ENCODE measurements at places on chromosomes 12 and 14.
A peak's percentile ranks its signal among the peaks of the same experiment; 100 is the strongest.

DNA sequence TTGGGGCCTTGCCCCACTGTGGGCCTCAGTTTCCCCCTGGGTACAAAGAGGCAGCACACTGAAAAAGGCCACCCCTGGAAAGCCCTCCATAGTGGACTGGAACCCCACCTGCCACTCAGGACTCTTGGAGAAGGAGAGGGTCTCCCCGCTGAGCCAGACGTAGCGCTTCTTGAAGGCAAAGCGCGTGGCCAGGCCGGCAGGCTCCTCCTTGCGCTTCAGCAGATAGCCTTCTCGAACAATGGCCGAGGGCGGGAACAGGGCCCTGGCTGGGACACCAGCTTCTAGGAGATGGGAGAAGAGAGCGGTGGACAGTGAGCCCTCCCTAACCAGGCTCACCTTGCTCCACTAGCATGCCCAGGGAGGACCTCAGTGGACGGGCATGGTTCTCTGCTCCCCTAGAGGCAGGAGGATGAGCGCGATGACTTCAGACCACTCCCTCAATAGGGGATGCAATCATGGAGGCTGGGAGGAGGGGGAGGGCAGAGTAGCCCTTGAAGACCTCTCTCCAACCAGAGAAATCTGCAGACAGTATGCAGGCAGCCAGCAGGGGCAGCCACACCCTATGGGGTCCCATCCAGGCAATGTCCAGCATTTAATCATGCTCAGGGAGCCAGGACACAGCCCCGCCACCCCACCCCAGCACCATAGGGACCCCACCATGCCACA is 29.8 kb downstream of the RASAL1 start:
- no peak for DNase-seq

- no peak for DNase-seq
Measured at GRCh38 chr14:28301179-28301578, 465.4 kb upstream of the FOXG1 start.

- no peak for DNase-seq
Measured at GRCh38 chr12:53733051-53733806, 6.0 kb upstream of the CALCOCO1 start.

DNA sequence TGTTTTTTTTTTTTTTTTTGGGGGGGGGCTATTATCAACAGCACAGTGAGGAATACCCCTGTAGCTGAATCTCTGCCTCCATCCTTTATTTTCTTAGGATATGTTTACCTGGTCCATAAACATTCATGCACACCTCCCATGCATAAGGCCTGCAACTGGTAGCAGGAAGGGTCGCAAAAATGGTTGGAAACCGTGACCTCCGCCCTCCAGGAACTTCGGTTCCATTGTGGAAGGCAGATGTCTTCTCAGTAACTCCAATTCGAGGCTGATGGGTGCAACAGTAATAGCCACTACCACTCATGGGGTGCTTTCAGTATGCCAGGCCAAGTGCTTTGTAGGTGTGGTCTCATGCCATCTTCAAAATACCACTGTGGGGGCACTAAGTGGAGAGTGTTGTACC is 40.2 kb downstream of the ACACB start:
- DNase-seq: no peak

- peak; percentile 93 for DNase-seq
Measured at GRCh38 chr14:26598081-26598671, 343 bp upstream of the NOVA1 start.

DNA sequence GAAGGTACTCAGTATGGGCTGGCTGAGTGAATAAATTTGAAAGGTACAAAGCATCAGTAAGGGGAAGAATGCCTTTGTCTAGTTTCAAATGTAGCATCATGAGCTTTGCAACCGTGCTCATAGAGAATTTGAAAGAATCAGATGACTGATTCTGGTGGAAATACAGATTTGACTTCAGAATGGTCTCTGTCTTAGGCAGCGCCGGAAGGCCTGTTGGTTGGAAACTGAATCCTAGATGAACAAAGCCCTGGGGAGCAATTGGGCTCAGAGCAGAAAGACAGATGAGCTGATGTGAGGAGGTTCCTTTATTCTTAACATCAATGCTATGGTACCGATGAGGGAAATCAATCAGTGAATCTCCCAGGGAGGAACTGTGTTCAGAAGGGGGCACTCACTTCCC is 137.3 kb downstream of the SNAPC1 start:
- DNase-seq: no peak

DNA sequence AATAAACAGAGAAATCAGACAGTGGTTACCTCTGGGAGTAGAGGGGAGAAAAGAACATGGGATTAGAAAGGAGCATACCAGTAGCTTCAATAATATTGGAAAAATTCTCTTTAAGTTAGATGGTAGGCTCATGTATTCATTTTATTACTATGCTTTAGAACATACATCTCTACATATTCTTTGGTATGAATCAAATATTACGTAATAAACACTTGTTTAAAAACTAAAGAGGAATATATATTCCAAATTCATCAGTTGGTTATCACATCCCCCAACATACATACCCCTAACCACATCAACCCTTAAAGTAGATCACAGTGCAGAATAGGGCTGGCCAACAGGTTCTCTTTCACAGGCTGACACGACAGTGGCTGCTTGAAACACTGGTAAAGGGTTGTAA is 5.6 kb downstream of the RPAP3 start:
- DNase-seq: no peak

- DNase-seq: no peak
Measured at GRCh38 chr12:112752303-112752702, 39.2 kb upstream of the RPH3A start.

DNA sequence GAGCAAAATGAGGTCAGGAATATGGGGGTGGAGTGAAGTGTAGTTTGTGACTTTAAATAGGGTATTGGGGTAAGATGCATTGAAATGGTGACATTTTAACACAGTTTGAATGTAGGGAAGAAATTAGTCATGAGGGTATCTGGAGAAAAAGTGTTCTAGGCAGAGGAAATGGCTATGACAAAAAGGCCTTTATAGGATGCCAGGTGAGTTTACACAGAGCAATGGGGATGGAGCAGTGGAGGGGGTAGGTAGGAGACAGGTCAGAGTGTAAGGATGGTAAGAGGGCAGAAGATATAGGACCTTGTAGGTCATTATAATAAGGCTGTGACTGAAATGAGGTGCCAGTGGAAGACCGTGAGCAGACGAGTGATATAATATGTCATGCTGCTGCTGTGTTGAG is 30.4 kb downstream of the HEATR5A start:
- no peak for DNase-seq

DNA sequence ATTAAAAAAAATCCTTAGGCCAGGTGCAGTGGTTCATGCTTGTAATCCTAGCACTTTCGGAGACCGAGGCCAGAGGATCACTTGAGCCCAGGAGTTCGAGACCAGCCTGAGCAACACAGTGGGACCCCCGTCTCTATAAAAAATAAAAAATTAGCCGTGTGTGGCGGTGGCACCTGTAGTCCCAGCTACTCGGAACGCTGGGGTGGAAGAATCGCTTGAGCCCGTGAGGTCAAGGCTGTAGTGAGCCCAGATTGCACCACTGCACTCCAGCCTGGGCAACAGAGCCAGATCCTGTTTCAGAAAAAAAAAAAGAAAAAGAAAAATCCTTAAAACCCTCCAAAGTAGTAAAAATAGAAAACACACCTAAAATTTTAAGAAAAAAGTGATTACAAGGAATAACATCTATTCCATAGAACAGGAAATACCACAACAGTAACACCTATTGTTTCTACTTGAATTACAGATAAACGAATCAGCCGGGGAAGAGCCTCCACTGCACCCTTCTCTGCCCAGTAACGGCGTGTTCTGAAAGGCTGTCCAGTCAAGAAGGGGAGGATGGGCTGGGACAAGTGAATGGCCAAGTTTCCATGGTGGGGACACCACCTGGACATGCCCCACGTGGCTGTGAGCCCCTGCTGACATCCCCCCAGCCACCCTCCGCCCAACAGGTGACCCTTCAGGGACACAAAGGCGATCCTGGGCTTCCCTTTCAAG is 17.8 kb downstream of the POLE start:
- DNase-seq: no peak

DNA sequence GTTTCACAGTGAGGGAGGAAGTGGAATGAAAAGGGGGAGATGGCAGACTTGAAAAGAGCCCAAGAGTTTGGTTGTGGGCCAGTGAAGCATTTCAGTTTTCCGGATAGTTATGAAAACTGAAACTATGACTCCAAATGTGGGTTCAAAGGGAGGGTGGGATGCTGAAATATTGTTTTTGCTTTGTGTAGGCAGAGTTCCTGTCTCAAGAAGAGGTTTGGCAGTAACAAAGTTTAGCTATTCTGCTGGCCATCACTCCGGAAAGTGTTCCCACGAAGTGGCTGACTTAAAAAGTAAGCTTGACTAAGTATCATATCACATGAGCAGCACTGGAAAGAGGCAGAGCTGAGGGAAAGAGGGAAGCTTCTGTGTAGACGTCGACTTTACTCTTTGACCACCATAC is 85.2 kb downstream of the CAND1 start:
- DNase-seq: no peak

GRCh38 chr12:64621257-64621942 is 11.1 kb downstream of the RASSF3 start:
- no peak for DNase-seq

DNA sequence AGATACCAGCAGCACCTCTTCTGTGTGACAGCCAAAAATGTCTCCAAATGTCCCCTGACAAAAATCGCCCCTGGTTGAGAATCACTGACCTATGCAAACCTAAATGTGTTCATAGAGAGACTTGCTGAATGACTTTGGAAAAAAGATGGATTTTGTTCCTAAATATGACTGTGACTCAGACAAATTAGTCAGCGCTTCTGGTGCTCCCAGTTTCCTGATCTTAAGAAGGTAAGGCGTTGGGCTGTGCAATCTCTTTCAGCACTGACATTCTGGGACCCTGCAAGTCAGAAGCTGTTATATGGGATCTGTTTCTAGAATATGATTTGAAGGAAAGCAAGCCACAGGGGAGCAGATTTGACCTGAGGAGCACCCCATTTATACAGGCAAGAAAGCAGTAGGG is 90.6 kb upstream of the PWP1 start:
- DNase-seq: no peak

GRCh38 chr14:22509036-22509709 is 79.9 kb downstream of the DAD1 start:
- DNase-seq: no peak

DNA sequence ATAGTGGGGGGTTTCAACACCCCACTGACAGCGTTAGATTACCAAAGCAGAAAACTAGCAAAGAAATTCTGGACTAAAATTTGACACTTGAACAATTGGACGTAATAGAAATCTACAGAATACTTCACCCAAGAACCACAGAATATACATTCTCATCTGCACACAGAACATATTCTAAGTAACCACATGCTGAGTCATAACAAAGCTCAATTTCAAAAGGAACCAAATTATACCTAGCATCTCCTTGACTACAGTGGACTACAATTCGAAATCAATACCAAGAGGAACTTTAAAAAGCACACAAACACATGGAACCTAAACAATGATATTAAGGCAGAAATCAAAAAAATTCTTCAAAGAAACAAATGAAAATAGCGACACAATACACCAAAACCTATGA is 871.6 kb upstream of the MDGA2 start:
- DNase-seq: no peak

DNA sequence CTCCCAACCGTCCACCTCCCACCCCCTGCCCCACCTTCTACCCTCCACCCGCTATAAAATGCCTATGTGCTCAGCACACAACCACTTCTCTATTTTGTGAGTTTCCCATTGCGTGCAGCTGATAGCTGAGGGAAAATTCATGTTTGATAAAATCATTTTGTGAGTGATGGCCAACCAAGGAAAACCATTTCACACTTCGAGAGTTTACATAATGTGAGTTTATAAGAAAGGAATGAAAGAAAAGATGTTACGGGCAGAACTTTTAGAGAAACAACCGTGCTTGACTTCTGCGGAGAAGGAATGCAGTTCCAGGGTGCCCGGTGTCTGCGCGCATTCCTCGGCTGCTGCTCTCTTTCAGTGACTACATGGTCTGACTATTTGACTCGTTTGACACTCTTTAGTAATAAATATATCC is 140.9 kb downstream of the EFCAB11 start:
- no peak for DNase-seq

DNA sequence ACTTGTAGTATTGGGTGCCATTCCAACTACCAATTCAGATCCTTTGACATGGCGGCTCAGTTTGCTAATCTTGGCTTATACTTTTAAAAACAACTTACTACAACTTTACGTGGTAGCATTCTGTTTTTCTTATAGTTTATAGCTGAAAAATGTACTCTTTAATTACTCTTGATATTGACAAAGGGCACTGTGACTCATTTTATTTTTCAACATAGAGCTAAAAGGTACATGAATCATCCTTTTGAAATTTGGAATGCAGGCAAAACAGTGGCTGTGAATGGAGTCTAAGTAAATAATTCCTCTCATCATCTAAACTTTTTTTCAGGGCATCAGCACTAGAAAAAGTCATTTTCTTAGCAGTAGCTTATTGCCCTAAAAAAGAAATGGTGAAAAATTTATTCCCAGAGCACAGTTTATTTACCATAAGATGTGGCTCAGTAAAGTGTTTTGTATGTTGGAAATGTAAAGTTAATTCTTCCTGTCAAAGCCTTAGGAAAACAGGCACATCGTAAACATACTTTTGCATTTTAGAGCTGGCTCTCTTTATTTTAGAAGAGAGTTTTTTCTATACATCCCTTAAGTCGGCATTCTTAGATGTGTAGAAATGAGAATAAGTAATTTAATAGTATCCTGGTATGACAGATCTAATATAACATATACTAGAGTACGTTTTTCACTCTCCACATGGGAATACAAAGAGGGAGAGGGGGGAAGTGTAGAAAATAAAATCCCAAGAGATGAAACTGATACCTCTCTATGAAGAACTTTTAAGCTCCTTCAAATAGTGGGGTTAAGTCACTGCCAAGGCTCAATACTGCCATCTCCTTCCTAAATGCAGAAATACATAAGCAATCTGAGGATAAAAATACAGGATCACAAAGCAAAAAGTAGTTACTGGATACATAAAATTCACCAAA is 55.2 kb downstream of the SLC25A21 start:
- no peak for DNase-seq

- no peak for DNase-seq
Measured at GRCh38 chr12:130981074-130981742, 27.5 kb downstream of the ADGRD1 start.

DNA sequence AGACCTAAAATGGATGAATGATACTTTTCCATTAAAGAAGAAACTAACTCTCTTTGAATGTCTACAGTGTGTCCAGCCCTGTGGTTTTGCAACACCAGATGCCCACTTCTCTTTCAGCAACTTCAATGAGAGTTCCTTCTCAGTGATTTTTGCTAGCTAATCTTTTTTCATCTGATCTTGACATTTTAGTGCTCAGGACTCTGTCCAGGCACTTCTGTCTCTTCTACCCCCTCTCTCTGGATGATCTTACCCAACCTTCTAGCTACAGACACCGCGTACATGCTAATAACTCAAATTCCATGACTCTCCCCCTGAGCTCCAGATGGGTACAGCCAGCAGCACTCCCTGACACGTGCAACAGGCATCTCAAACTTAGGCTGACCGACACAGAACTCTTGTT is 161.1 kb upstream of the FOXN3 start:
- DNase-seq: no peak

DNA sequence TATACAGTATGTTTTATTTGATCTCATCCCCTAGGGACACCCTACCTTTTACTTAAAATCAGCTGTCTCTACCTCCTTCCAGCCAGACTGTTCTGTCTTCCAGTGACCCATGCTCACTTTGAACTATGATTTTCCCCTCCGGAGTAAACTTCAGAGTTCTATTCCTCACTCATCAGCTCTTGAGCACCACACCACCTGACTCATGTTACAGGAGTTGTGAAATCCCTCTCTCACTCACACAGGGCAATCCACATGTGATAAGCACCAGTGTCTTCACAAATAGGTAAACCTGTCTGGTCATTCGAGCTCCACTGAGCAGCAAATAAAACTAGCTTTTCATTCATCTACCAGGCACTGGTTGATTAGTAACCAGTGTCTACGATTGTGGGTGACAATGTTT is 177.3 kb upstream of the BMP4 start:
- no peak for DNase-seq
